ENCODE measurements at places on chromosomes 4 and X.

DNA sequence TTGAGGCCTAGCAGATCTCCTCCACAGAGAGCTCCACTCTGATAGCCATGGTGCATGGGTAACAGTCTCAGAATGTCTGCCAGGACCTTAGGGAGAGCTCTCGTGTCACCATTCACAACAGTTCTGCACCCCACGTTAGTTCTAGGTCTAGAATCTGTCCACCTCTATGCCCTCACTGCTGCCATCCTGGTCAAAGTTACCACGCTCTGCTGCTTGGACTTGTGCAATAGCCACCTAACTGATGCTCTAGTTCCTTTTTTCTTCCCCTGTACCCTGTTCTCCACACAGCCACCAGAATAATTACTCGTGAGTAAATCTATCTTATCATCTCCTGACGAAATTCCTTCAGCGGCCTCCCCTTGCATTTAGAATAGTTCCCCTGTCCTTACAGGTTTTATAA lies 268.8 kb upstream of the GATB start:
- DNase-seq = no peak

DNA sequence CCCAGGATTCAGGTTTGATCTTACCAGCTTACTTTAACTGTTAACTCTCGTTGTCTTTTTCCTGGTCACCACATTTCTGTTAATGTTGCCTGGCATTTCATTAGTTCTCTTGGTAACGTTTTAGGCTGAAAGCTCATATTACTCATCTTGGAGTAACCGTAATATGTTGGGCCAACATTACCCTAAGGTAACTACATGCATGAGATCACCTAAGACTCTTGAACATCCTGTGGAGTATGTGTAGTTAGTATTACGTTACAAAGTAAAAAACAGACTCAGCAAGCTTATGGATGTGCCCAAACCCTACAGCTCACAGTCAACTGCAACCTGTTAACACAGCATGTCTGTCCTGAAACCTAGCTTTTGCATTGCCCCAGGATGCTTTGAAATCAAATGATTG lies 203.3 kb upstream of the HS3ST1 start:
- DNase-seq = no peak

DNA sequence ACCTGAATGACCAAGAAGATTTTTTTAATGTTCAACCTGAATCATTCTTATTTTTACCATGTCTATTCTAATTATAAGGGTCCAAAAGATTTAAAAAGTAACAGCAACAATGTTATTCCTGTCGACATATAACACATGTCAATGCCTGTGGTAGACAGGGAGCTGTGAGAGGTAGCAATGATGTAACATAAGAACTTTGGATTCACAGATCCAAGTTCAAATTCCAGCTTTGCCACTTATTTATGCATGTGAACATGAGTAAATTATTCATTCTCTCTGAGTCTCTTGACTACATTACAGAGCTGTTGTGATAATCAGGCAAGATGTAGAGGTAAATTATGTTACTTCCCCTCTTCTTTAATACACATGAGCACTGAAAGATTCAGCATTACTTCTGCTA lies 54.5 kb downstream of the KLHL8 start:
- DNase-seq = no peak

GRCh38 chr4:121227341-121227792 lies 63.2 kb upstream of the TNIP3 start:
- DNase-seq = no peak

DNA sequence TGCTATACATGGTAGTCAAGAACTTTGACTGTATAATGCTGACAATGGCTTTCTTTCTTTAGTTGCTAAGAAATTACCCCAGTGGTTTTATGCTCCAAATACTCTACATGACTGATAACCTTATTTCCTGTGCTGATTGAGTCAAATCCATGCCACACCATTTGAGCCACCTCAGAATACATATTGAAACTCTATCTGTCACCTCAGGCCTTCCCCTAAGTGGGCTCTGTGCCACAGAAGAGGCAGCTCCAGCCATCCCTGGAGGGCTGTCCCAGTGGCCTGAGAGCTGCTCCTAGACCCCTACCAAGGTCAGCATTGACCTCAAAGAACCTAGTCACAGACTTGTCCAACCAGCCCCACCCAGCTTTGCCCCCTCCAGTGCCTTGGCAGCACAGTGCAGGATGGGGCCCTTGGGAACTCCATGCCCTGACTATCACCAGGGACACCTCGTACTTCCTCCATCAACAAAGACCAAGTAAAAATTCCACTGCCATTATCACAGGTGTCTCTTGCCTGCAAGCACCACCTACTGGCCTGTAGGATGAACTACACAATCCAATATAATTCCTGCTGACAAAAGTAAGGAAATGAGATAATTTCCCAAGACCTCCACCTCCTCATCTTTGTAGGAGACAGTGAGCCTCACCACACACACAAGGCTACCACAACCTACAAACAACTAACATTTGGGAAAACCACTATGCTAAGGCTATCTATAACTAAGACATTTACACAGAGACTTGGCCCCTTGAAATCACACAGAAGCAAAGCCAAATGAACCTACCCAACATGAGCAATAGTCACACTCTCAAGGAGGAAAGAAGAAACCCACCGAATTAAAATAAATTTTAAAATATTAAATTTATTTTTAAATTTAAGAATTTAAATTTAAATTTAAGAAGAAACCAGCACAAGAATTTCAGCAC lies 239.9 kb downstream of the NKX6-1 start:
- peak; percentile 23 for DNase-seq

GRCh38 chr4:8085491-8086117 lies 73.0 kb downstream of the ABLIM2 start:
- peak; percentile 11 for DNase-seq

DNA sequence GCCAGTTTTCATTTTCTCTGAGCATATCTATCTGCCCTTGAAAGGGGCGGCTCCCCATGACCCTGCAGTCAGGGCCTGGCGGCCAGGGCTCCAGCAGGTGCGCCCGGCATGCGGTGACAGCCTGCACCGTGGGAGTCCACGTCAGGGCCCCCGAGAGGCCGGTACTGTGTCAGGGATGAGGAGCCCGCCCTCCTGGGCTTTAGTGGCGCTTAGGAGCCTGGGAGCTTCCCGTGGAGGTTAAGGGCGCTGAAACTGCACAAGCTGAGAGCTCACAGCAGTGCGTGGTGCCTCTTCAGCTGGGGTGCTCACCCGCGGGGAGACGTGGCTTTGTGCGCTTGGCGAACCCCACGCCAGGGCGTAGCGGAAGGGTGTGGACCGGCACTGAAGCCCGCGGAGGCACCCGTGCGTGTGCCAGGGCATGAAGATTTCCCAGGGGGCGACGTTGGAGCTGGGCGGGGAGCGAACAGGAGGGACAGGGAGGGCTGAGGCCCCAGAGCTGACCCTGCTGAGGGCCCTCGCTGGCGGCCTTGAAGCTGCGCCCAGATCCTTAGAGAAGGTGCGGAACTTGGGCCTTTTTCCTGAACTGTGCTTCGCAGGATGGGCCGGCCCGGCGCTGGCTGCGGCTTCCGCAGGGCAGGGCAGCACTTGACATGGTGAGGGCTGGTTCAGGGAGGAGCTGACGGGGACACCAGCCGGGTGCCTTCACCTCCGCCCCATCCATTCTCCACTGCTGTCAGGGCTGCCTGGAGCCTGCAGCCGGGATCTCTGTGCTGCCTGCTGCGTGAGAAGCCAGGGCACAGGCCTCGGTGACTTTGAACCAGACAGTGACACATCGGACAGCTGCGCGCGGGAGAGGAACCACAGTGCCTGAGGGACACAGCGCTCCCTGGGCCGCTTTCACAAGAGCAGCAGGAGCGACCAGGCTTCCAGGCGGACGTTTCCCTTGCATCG lies 32.9 kb downstream of the HTT-AS start:
- DNase-seq = peak; percentile 88

DNA sequence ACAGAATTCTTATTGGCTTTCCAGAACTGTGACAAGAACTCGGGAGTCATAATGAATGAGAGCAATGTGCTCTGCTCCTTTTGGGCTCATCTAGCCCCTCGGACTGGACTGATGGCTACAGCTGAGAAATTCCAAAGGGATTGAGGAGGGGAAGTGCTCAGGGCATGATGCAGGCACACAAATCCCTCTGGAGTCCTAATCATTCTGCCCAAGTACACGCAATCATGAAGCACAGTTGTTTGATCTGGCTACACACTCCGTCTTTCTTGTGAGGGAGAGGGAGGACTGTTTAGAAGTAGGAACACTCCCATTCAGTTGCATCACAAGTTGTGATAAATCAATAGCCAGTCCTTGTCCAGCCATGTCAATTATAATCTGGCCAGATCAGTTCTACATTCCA lies 237.5 kb downstream of the COL25A1 start:
- DNase-seq = no peak
